ENCODE measurements at places on chromosomes 2 and 18.

DNA sequence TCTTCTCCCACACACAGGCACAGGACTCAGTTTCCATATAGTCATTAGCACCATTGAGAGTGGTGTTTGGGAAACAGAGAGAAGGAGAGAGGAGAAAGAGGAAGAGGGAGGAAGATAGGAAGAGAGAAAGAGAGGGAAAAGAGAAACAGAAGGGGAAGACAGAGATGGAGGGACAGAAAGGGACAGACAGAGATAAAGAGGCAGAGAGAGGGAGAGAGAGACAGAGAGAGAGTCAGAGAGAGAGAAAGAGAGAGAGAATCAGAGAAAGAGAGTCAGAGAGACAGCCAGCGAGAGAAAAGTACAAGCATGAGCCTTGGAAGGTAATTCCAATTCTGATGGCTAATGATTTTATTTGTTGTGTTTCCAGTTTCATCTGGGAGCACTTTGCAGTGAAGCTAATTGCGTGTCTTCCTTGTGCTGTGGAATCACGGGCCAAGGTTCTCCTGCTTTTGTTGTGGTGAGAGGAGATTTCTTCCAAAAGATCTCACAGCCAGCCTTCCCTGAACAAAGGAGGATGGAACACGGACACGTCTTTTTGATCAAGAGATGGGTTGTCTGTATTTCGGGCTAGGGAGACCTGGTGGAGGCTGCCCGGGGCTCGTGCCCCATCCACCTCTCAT is 153.6 kb upstream of the TWIST2 start:
- no peak for DNase-seq

- DNase-seq, result no peak
These were observed 208.1 kb downstream of the NCKAP5 start for GRCh38 chr2:133360190-133360589.

DNA sequence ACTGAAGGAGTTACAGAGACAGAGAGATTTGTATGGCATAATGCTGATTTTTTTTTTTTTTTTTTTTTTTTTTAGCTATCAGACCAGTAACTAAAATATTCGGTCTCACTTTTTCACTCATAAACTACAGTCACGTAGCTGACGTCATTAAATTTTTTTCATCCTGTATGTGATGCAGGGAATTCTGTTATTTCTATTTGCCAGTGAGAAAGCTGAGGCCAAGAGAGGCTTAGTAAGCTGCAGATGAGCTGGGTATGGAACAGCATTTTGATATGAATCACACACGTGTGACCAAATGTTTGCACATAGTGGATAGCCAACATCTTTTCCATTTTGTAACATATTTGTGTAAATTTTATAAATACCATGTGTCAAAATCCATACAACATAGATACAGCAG is 79.1 kb upstream of the EPB41L3 start:
- no peak for DNase-seq

DNA sequence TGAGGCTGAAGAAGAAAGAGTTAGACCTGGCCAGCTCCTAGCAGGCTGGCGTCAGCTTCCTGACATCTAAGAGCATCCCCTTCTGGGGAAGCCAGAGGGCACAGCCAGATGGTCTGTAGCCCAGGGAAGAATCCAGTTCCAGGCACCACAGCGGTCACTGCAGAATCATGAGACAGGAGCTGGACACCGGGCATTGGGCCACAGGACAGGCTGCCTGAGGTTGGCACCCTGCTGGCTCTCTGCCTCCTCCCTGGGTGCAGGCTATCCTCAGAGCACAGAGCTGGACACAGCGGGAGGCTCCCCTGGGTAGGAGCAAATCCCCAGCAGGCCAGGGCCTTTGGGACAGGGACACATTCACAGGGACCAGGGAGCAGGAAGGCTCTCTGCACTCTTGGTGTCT is 19.8 kb upstream of the ATOH8 start:
- no peak for DNase-seq

- DNase-seq, result no peak
These were observed 18.8 kb downstream of the METTL21A start for GRCh38 chr2:207606399-207606798.

DNA sequence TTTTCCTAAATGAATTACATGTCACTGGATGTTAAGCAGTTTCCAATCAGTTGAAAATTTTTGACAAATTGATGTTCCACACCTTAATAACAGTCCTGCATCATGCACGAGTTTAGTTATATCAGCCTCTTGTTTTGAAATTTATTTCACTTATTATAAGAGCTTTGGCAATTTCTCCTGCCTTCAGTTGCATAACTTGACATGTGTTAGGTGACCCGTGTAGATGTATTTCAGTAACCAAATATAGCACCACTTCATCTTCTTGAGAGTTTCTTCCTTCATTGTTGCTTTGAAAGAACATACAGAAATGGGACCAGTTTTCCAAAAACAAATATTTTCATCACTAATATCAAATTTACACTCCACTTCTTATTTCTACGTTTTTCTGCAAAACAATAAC is 202.7 kb downstream of the PDE11A start:
- DNase-seq, result no peak

GRCh38 chr2:101899871-101900270 is 91.9 kb upstream of the IL1R2 start:
- no peak for DNase-seq

Data from stimulated activated CD8-positive, alpha-beta memory T cell treated with anti-CD3 and anti-CD28 coated beads, Interleukin-7, amount 100 ng/mL, for 1 hour (primary cell).